ENCODE measurements at places on chromosomes 6 and 20. TPM values are rescaled to one million over a fixed set of nuclear protein-coding genes. Genes with fewer than 3 reads are reported as not detected.

The PNRC1 gene
- 179 TPM for total RNA-seq

The PI3 gene
- total RNA-seq = not detected

The TRAPPC3L gene
- total RNA-seq = not detected

DNA sequence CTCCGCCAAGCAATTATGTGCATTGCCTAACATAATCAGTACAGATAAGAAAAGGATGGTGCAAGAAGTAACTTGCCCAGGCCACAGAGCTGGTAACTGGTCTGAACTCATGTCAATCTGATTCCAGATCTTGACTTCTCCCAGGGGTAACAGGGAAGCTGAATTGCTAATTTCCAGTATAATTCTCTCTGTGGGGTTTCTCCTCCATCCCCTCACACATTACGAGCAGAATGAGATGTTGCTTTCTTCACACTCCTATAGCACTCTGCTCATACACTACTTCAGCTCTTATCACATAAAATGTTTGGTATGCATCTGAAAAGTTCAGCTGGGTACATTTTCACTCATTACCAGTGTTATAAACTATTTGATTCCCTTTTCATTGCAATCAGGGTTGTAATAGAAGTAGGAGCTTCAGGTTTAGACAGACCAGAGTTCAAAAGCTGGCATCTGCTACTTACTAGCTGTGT lies 24.0 kb upstream of the LRRC1 start:
- DNase-seq = no peak

DNA sequence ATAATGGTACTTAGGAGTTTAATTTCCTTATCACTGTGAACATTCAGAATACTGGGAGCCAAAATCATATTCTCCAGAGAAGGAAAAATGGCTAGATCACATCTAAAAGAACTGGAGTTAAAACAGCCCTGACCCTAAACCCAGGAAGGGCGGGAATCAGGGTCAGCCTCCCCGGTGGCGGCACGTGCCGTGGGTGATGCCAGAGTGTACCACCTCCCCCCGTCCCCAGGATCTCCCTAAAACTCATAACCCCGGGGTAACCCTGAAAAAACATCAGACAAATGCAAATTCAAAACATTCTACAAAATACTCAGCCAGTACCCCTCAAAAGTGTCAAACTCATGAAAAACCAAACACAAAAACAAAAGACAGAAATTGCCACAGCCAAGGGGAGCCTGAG lies 148.3 kb downstream of the DLL1 start:
- no peak for DNase-seq

GRCh38 chr6:157244175-157244574 lies 79.1 kb downstream of the TMEM242 start:
- no peak for DNase-seq

GRCh38 chr6:170374571-170375444 lies 68.2 kb downstream of the FAM120B start:
- DNase-seq = no peak

DNA sequence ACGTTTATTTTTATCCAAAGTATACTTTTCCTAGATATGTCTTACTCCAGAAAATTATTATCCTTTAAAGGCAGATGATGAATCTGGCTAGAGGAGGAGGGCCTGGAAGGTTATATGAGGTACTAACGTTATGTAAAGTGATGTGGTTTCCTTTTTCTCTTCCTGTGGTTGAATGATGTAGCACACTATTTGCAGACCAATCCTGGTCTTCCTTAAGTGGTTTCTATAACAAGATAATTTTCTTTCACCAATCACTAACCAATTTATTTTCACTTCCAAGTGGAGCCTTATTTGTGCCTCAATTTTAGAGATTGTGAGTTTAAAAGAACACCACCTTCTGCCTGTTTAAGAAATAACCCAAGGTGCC lies 154.6 kb upstream of the SOX4 start:
- no peak for DNase-seq

- no peak for DNase-seq
Measured at GRCh38 chr6:7761051-7761450, 35.2 kb downstream of the BMP6 start.

GRCh38 chr6:299104-299980 lies 7.1 kb downstream of the DUSP22 start:
- peak; percentile 64 for DNase-seq

DNA sequence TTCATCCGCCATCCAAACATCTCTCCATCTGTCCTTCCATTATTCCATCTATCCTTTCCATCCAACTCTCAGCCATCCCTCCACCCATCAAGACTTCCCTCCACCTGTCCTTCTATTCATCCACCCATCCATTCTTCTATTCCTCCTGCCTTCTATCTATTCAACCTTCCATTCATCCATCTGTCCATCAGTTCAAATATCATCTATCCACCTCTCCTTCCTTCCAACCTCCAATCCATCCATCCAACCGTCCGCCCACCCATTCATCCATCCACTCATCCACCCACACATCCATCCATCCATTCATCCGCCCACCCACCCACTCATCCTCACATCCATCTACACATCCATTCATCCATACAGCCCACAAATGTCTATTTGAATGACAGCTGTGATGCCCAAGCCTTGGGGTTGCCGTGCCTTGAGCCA lies 132.1 kb downstream of the CEBPB start:
- no peak for DNase-seq

All from body of pancreas (tissue), 4 donors.